Panc1 (cell line): ENCODE measurements at places on chromosomes 5 and 9. TPM values are rescaled to one million over a fixed set of nuclear protein-coding genes. Genes with fewer than 3 reads are reported as not detected.

- no peaks in the 10 kb centered on the region for H3K36me3 ChIP-seq
- no peak overlapping the region for H3K27ac ChIP-seq
- no peak overlapping the region for H3K4me3 ChIP-seq
- DNase-seq: no peak
These were observed 51.1 kb downstream of the GNA14 start for GRCh38 chr9:77597057-77597456.

DNA sequence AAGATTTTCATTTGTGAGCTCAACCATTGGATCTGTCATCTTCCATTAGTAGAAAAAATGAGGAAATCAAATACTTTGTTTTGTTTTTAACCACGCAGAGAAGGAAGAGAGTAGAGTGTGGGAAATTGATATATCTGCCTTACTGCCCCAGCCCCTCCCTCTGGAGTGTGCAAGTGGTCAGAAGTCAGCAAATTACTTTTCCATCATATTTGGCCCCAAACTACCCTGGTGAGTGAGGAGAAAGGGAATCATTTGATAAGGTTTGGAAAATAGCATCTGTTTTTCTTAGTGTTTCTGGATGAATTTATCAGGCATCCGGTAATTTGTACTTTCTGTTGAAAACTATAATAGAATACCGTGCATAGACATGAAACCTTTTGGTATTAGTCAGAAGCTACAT lies 327.4 kb downstream of the MARCHF11 start:
- no peak overlapping the region for H3K27ac ChIP-seq
- H3K4me1 ChIP-seq: no peaks in the 10 kb centered on the region
- DNase-seq: no peak
- H3K4me3 ChIP-seq: no peak overlapping the region
- no peaks in the 10 kb centered on the region for H3K36me3 ChIP-seq

DNA sequence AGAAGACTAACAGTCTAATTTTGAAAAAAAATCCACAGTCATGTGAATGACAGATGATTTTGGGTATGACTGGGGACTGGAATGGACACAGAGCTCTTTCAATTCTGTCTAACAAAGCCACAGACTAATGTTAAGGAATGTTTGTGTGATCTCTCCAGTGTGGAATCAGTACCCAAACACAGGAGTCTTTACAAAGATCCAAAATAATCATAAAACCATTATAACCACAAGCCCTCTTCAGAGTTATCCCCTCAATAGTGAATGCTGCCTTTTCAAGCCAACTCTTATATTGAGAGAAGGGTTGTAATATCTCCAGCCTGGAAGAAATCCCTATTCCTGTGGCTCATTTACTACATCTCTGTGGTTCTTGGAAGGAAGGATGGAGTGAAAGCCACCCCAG lies 552.0 kb upstream of the CLINT1 start:
- DNase-seq: no peak
- H3K36me3 ChIP-seq: no peaks in the 10 kb centered on the region
- H3K27ac ChIP-seq: no peak overlapping the region
- no peaks in the 10 kb centered on the region for H3K27me3 ChIP-seq
- H3K4me3 ChIP-seq: no peak overlapping the region

- no peaks in the 10 kb centered on the region for H3K27me3 ChIP-seq
- no peak overlapping the region for H3K4me3 ChIP-seq
- H3K36me3 ChIP-seq: no peaks in the 10 kb centered on the region
These were observed 761.2 kb downstream of the SEMA5A start for GRCh38 chr5:8784692-8785091.

GRCh38 chr9:91770229-91770628 lies 179.8 kb downstream of the ROR2 start:
- H3K4me3 ChIP-seq: no peak overlapping the region
- no peak overlapping the region for H3K27ac ChIP-seq
- H3K36me3 ChIP-seq: no peaks in the 10 kb centered on the region
- H3K27me3 ChIP-seq: no peaks in the 10 kb centered on the region
- no peak for DNase-seq
- no peaks in the 10 kb centered on the region for H3K4me1 ChIP-seq

The CNTFR gene
- total RNA-seq: 2.7 TPM
